ENCODE measurements at places on chromosomes 2 and 18. TPM values are rescaled to one million over a fixed set of nuclear protein-coding genes. Genes with fewer than 3 reads are reported as not detected.

Gene IL1RN
- total RNA-seq = not detected

Gene POTEC
- total RNA-seq = not detected

Gene CPO
- not detected for total RNA-seq

Gene ALPP
- total RNA-seq = not detected

Gene COL6A3
- 20.4 TPM for total RNA-seq

Gene LIMS2
- 2.2 TPM for total RNA-seq

Gene PRKCE
- total RNA-seq = 51.1 TPM

Gene DNAH7
- 10.3 TPM for total RNA-seq

Gene HEATR5B
- total RNA-seq = 89.7 TPM
